ENCODE measurements at places on chromosomes 5 and 9.
A peak's percentile ranks its signal among the peaks of the same experiment; 100 is the strongest.

- DNase-seq = no peak
Measured at GRCh38 chr9:97811533-97812246, 41.3 kb upstream of the FOXE1 start.

GRCh38 chr5:7242118-7242710 is 153.7 kb upstream of the ADCY2 start:
- no peak for DNase-seq

GRCh38 chr5:122772446-122772845 is 2.4 kb upstream of the SNX2 start:
- no peak for DNase-seq

- peak; percentile 36 for DNase-seq
Measured at GRCh38 chr9:120436983-120437475, 142.9 kb downstream of the CDK5RAP2 start.

- peak; percentile 13 for DNase-seq
Measured at GRCh38 chr9:95268681-95269080, 48.8 kb downstream of the FANCC start.

Measured in activated CD4-positive, alpha-beta T cell treated with anti-CD3 and anti-CD28 coated beads, Interleukin-2, Interleukin-6, amounts not matched to agents 100 ng/mL and 50 ng/mL, durations not matched to agents 16 hours and 8 hours (primary cell).